ENCODE measurements at places on chromosomes 6 and 20. TPM values are rescaled to one million over a fixed set of nuclear protein-coding genes. Genes with fewer than 3 reads are reported as not detected.

Gene NR2E1
- total RNA-seq = not detected

Gene BTNL2
- total RNA-seq = not detected

Gene IP6K3
- 0.14 TPM for total RNA-seq

Gene ACSS1
- 0.72 TPM for total RNA-seq

Gene FAM210B
- 60.3 TPM for total RNA-seq

Gene EYA2
- total RNA-seq = 0.73 TPM

Gene LKAAEAR1
- total RNA-seq = not detected

Gene MCHR2
- total RNA-seq = not detected

Gene TINAG
- not detected for total RNA-seq

Gene TRMT11
- total RNA-seq = 32.9 TPM

Gene OLIG3
- not detected for total RNA-seq

Gene EGFL8
- total RNA-seq = 83.1 TPM

Gene PAQR8
- total RNA-seq = 13.9 TPM

Gene IRF4
- not detected for total RNA-seq

Gene TPD52L2
- 85.0 TPM for total RNA-seq

Gene CRISP3
- not detected for total RNA-seq

Gene COL9A3
- total RNA-seq = 81.5 TPM

Gene SGK2
- 8.7 TPM for total RNA-seq

Gene ZC2HC1B
- total RNA-seq = not detected

Gene C6orf62
- 90.0 TPM for total RNA-seq
